ENCODE measurements at places on chromosomes 2 and 18. TPM values are rescaled to one million over a fixed set of nuclear protein-coding genes. Genes with fewer than 3 reads are reported as not detected.
A peak's percentile ranks its signal among the peaks of the same experiment; 100 is the strongest.

Gene FLACC1
- total RNA-seq, result 6.4 TPM

Gene ACMSD
- total RNA-seq, result not detected

- no peaks in the 10 kb centered on the region for H3K36me3 ChIP-seq
- no peak for DNase-seq
- no peak overlapping the region for H3K27ac ChIP-seq
- H3K4me3 ChIP-seq, result no peak overlapping the region
- H3K4me1 ChIP-seq, result no peaks in the 10 kb centered on the region
Measured at GRCh38 chr2:223618172-223619035, 16.2 kb upstream of the SCG2 start.

Gene PDE1A
- total RNA-seq, result not detected

- H3K36me3 ChIP-seq, result no peaks in the 10 kb centered on the region
- H3K27me3 ChIP-seq, result peaks cover 35% of the 10 kb centered on the region
- H3K27ac ChIP-seq, result no peak overlapping the region
- no peak overlapping the region for H3K4me3 ChIP-seq
Measured at GRCh38 chr18:58781627-58782194, 83.0 kb upstream of the ZNF532 start.

GRCh38 chr2:237574894-237575868 lies 8.8 kb downstream of the PRLH start:
- DNase-seq, result no peak
- H3K27ac ChIP-seq, result no peak overlapping the region
- H3K4me1 ChIP-seq, result no peaks in the 10 kb centered on the region
- no peaks in the 10 kb centered on the region for H3K36me3 ChIP-seq
- H3K4me3 ChIP-seq, result no peak overlapping the region

DNA sequence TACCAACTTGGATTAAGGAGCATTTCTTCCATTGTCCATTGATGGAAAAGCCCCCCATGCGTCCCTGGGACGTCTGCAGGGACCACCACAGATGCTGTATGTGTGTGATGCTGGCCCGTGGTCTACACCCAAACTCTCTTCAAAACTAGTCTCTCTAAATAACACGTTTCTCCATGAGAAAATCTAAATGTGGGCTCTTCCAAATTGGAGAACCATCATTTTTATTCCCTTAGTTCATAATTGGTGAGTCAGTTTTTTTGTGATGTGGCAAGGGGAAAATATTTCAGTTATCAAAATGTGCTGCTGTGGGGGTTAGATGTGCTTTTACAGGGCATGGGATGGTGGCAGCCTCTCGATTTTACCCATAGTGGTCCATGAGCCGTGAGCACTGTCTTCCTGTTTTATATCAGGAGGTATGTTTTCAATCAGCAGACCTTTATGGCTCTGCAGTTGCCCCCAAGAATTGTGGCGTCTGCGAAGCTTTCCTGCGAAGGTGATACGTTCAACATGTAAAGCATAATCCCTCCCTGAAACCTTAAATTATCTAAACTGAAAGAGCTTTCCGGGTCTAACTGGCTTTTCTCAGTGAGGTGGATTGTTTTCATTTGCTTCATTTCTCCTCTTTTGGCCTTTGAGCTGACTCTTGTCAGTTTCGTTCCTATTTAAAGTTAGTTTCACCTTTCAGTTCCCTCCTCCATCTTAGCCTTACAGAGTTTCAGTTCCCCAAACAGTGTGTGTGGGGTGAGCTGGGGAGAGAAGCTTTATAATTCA lies 78.4 kb downstream of the SETBP1 start:
- H3K4me3 ChIP-seq, result peak overlapping the region; percentile 18
- H3K27me3 ChIP-seq, result no peaks in the 10 kb centered on the region
- peak overlapping the region; percentile 59 for H3K27ac ChIP-seq
- H3K36me3 ChIP-seq, result no peaks in the 10 kb centered on the region

DNA sequence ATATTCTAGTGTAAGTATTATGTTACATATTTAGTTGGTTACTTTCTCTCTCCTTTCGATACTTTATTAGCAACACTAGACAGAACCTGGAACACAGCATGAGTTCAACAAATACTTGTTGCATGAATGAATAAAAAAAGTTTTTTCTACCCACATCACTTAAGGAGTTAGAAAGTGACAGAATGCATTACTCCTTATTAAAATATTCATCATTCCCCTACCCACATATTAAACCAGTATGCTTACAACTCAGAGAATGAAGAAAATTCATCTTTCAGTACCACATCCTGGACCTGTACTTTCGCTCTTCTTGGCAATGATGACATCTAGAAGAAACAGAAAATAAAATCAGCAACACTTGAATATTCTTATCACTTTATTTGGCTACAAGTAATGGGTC lies 6.0 kb downstream of the SRBD1 start:
- H3K27me3 ChIP-seq, result no peaks in the 10 kb centered on the region
- no peaks in the 10 kb centered on the region for H3K36me3 ChIP-seq
- H3K27ac ChIP-seq, result no peak overlapping the region
- peaks cover 4% of the 10 kb centered on the region for H3K4me1 ChIP-seq

- H3K27ac ChIP-seq, result no peak overlapping the region
- H3K4me3 ChIP-seq, result no peak overlapping the region
- no peaks in the 10 kb centered on the region for H3K36me3 ChIP-seq
Measured at GRCh38 chr2:128202791-128203190, 111.8 kb downstream of the UGGT1 start.

DNA sequence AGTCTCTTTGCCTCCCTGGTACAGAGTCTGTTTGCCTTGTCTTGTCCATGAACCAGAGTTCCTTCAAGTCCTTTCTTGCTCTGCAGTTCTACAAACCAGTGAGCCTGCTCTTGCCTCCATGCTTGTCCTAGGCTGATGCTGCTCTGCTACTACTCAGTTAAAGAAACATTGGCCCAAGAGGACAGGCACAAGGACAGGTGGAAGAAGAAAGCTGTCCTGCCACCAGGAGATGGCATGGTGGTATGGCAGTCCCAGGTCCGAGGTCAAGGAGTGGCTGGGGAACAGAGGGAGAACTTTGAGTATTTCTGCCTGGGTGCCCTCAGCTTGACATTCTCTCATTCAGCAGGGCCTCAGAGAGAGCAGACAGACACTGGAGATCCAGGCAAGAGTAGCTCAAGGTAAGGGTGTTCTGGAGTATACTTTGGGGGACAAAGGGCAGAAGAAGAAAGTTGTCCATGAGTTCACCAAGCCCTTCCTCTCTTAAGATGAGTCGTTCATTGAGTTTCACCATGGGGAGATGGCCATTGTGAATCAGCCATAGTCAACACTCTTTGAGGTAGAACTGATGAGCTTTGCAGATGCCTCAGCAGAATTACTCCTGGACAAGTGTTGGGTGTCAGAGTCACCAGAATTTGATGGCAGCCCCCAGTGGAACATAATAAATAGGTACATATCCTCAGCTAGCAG lies 20.4 kb downstream of the TTC32 start:
- peaks cover 6% of the 10 kb centered on the region for H3K36me3 ChIP-seq
- no peaks in the 10 kb centered on the region for H3K27me3 ChIP-seq
- no peak overlapping the region for H3K27ac ChIP-seq

DNA sequence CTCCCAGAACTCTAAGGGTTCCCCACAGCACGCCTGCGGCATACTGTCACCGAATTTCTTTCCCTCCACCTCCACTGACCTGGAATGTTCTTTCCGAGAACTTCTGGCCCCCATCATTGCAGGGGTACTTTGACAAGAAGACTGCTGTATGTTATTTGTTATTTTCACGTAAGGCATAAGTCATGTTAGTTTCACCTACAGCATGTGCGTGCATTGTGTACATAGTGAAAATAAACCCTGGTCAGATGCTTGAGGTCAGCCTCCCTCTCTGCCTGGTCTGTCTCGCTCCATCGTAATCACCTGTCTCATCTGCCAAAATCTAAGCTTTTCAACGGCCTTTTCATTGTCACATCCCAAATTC lies 4.1 kb downstream of the ABCG8 start:
- no peaks in the 10 kb centered on the region for H3K27me3 ChIP-seq
- H3K4me1 ChIP-seq, result no peaks in the 10 kb centered on the region
- no peak for DNase-seq
- H3K4me3 ChIP-seq, result no peak overlapping the region

GRCh38 chr2:41142478-41142877 lies 690.6 kb upstream of the SLC8A1 start:
- no peaks in the 10 kb centered on the region for H3K27me3 ChIP-seq
- no peak overlapping the region for H3K27ac ChIP-seq
- no peaks in the 10 kb centered on the region for H3K4me1 ChIP-seq
- DNase-seq, result no peak
- no peak overlapping the region for H3K4me3 ChIP-seq

DNA sequence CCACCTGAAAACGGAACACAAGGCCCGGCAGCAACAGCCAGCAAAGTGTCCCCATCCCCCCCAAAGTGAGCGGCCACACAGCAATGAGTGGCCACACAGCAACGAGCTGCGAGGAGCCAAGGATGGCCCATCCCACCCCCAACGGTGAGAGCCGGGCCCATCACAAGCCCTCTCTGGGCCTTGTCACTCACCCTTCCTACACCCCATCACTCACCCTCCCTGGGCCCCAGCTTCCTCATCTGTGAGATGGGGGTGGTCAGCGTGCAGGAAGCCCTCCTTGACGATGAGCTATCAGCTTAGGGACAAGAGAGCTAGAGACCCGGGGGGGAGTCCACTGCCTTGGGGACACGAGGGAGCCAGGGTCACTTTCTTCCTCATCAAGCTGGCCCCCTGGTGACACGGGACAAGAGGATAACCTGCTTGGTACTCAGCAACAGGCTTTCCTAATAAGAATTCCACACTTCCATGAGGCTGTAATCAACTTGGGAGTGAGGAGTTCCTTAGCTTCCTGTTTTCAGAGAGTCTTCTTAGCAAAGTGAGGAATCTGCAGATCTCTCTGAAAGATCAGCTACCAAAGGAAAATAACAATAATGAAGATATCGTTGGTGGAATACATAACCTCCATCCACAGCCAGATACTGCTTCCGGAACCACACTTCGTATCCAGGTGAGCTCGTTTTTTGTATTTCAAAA lies 92.8 kb downstream of the HDAC4 start:
- H3K4me3 ChIP-seq, result no peak overlapping the region
- no peak for DNase-seq
- H3K4me1 ChIP-seq, result peaks cover 18% of the 10 kb centered on the region
- peaks cover 4% of the 10 kb centered on the region for H3K36me3 ChIP-seq

Gene FAM237A
- not detected for total RNA-seq

Gene GKN1
- total RNA-seq, result not detected

- H3K4me3 ChIP-seq, result no peak overlapping the region
- peaks cover 3% of the 10 kb centered on the region for H3K4me1 ChIP-seq
- no peak overlapping the region for H3K27ac ChIP-seq
Measured at GRCh38 chr2:173349287-173349686, 5.4 kb upstream of the CDCA7 start.

DNA sequence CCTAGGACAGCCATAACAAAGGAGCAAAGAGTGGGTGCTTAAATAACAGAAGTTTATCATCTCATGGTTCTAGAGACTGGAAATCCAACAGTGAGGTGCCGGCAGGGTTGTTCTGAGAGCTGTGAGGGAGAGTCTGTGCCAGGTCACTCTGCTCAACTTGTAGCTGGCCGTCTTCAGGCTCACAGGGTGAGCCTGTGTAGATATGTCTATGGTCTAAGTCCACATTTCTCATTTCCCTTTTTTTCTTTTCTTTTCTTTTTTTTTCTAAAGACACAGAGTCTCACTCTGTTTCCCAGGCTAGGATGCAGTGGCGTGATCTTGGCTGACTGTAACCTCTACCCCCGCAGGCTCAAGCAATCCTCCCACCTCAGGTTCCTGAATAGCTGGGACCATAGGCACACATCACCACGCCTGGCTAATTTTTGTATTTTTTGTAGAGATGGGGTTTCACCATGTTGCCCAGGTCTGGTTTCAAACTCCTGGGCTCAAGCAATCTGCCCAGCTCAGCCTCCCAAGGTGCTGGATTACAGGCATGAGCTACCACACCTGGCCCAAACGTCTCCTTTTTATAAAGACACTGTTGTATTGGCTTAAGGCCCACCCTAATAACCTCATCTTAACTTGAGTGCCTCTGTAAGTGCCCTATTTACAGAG lies 142.2 kb downstream of the SP3 start:
- H3K36me3 ChIP-seq, result no peaks in the 10 kb centered on the region
- H3K27me3 ChIP-seq, result peaks cover 21% of the 10 kb centered on the region
- H3K4me3 ChIP-seq, result no peak overlapping the region

GRCh38 chr2:176642074-176642473 lies 372.8 kb downstream of the MTX2 start:
- peaks cover 33% of the 10 kb centered on the region for H3K27me3 ChIP-seq
- no peaks in the 10 kb centered on the region for H3K4me1 ChIP-seq
- H3K4me3 ChIP-seq, result no peak overlapping the region

DNA sequence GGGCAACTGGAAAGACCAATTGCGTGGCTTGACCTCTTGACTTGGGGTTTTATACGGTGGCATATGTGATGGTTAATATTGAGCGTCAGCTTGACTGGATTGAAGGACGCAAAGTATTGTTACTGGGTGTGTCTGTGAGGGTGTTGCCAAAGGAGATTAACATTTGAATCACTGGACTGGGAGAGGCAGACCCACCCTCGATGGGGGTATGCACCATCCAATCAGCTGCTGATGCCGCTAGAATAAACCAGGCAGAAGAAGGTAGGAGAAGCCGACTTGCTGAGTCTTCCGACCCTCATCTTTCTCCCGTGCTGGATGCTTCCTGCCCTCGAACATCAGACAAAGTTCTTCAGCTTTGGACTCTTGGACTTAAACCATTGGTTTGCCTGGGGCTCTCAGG lies 34.2 kb upstream of the YPEL5 start:
- no peak for DNase-seq
- no peaks in the 10 kb centered on the region for H3K36me3 ChIP-seq
- H3K27me3 ChIP-seq, result peaks cover 11% of the 10 kb centered on the region
- H3K27ac ChIP-seq, result no peak overlapping the region

GRCh38 chr2:223947711-223948205 lies 2.6 kb upstream of the WDFY1 start:
- H3K36me3 ChIP-seq, result no peaks in the 10 kb centered on the region
- DNase-seq, result no peak
- no peak overlapping the region for H3K27ac ChIP-seq
- no peaks in the 10 kb centered on the region for H3K27me3 ChIP-seq
- no peak overlapping the region for H3K4me3 ChIP-seq
- peaks cover 26% of the 10 kb centered on the region for H3K4me1 ChIP-seq

Gene GRHL1
- 0.61 TPM for total RNA-seq

Gene CRYBA2
- total RNA-seq, result not detected

Measured in T-cell (primary cell).